ENCODE measurements at places on chromosomes 11 and 22. TPM values are rescaled to one million over a fixed set of nuclear protein-coding genes. Genes with fewer than 3 reads are reported as not detected.

The OR5B21 gene
- total RNA-seq: not detected

The LDHAL6A gene
- total RNA-seq: not detected

- DNase-seq: no peak
Observed at GRCh38 chr11:62315431-62315830, 16.6 kb upstream of the SCGB1D4 start.

DNA sequence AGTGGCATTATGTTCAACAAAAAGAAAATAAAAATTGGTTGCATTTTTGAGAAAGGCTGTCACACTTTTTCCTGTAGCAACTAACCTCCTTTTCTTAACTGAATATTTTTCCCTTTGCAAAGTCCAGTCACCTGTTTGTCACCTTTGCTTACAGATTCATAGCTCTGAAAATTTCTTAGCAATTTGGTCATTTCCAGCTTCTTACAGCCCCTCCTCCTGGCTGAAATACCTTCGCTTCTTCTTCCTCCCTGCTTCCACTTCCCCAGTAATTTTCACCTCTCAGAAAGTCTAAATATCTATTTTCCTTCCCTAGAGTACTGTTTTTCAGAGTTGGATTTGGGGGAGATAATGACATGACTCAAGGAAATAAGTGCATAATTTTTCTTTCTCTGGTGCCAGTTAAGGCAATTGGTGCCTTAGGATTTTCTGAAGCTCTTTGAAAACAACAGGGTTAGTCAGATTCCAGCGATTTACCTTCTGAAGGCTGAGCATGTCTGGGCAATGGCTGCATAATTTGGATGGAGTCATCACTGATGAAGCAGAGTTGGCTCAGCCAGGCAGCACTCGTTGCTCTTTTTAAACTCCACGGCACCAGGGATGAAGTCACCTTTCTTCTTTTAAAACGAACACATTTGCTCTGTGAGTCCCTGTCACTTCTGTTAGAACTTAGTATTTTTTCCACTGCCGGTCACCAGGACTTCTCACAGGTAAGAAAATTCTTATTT lies 62.1 kb upstream of the AMOTL1 start:
- peak; percentile 97 for DNase-seq

GRCh38 chr11:57513911-57514537 lies 1.5 kb downstream of the SLC43A1 start:
- DNase-seq: no peak

GRCh38 chr22:24061124-24061684 lies 50.1 kb downstream of the CABIN1 start:
- DNase-seq: no peak

Measured in foreskin keratinocyte (primary cell).